ENCODE measurements at places on chromosomes 7 and 10.

DNA sequence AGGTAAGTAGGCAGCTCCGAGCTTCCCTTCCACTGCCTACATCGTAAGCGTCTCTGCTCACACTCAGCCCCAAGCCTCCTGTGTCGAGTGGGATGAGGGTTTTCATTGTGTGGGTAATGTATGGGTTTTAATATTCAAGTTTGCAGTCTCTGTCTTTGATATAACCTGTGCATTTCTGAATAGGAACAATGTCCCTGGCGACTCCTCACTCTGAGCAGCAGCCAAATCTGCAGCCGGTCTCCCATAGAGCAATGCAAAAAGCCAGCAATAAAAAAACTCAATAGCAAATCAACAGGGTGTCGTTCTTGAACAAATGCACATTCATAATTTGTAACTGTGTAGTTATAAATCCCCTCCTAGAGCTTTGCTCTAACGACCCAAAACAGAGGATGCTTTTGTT is 33.4 kb downstream of the PPP1R17 start:
- DNase-seq = no peak

- DNase-seq = no peak
Observed at GRCh38 chr7:2843191-2843685, 870 bp downstream of the GNA12 start.

DNA sequence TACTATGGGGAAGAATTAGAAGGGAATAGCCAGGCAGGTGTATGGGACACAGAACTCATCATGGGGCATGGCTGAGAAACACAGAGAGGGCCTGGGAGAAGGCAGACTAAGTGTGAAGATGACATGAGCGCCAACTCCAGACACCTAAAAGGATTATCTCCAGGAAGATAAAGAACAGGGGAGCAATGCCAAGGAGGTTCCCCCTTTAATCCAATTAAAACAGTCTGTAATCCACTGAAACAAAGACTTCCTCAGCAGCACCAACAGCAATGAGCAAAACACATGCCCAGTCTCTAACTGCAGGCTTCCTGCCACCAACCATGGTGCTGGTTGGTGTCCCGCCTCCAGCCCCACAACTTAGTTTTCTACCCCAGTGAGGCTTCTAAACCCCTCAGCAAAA is 108.9 kb downstream of the GRID1 start:
- DNase-seq = no peak

GRCh38 chr7:18927134-18927533 is 190.3 kb downstream of the TWIST1 start:
- no peak for DNase-seq

Measured in activated CD4-positive, alpha-beta T cell treated with anti-CD3 and anti-CD28 coated beads, Interleukin-2, Interleukin-6, amounts not matched to agents 100 ng/mL and 50 ng/mL, durations not matched to agents 16 hours and 8 hours (primary cell).